ENCODE measurements at places on chromosomes 6 and 20. TPM values are rescaled to one million over a fixed set of nuclear protein-coding genes. Genes with fewer than 3 reads are reported as not detected.

COL9A3 gene
- total RNA-seq = 1.1 TPM

CLDN20 gene
- not detected for total RNA-seq

LY6G6D gene
- total RNA-seq = not detected

AGPAT4 gene
- 16.6 TPM for total RNA-seq

WFDC10B gene
- not detected for total RNA-seq

DNA sequence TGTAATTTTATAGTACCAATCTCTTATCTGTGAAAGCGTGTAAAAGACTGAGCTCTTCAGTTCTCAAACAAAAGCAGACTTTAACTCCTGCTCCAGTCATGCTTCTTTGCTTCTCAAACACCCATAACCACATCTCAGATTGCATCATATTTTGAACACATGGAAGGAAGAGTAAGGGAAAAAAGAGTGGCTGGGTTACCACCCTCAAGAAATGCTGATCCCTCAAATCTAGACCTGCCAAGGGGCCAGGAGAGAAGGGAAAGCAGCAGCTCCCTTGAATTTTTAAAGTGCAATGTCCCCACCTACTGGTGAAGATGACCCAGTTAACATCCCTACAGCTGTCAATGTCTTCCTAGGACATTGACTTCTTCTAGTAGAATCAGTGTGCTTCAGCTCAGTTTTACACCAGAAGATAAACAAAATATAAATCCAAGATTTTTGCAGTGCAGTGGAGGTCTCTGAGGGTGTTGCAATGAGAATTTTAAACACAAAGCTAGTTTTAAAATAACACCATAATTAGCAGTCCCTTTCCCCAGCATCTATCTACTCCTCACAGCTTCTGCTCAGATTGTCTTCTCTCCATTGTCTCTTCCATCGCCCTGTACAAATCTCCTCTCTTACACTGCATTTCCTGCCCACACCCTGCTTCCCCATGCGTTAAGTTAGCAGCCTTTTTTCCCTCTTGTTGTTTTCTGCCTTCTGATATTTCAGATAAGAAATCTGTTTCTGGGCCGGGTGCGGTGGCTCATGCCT is 22.6 kb upstream of the HLA-DQB2 start:
- no peak for DNase-seq
- H3K4me3 ChIP-seq = no peak overlapping the region
- H3K36me3 ChIP-seq = no peaks in the 10 kb centered on the region

GRCh38 chr6:25169553-25169952 is 109.6 kb upstream of the CARMIL1 start:
- no peak overlapping the region for H3K27ac ChIP-seq
- no peak overlapping the region for H3K4me3 ChIP-seq
- H3K4me1 ChIP-seq = peaks cover 29% of the 10 kb centered on the region

DNA sequence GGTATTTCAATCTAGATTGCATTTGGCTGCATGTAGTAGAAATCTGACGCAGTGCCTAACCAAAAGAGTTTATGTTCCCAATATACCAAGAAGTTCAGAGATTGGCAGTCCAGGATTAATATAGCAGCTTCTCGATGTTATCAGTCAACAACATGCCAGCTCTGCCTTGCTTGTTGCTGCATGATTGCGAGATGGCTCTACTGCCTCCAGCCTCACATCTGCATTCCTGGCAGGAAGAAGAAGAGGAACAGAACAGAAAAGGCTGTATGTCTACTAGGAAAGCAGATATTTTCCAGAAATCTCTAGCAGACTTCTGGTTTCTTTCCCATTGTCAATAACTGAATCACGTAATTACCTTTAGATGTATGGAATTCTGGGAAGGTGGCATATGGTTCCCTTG is 60.8 kb downstream of the SLC35D3 start:
- peaks cover 8% of the 10 kb centered on the region for H3K27me3 ChIP-seq
- H3K27ac ChIP-seq = no peak overlapping the region
- H3K36me3 ChIP-seq = no peaks in the 10 kb centered on the region
- DNase-seq = no peak

DNA sequence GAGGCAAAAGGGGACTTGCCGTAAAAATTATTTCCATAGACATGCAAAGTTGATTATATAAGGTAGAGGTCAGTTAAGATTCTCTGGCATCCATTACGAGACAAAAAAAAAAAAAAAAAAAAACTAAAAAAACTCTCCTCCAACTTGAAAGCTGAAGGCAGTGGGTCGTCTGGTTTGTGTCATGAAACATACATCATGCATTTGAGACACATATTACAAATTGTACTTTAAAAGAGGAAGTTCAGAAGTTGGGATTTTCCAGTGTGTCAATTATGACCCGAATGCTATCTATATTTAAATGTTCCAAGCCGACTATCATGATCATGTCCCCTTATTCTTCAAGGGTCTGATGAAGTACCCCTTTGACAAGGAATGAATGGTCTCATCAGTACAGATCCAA is 125.1 kb downstream of the ZNF217 start:
- H3K4me1 ChIP-seq = no peaks in the 10 kb centered on the region
- no peak overlapping the region for H3K4me3 ChIP-seq
- H3K36me3 ChIP-seq = no peaks in the 10 kb centered on the region
- no peaks in the 10 kb centered on the region for H3K27me3 ChIP-seq
- H3K27ac ChIP-seq = no peak overlapping the region
- no peak for DNase-seq

DNA sequence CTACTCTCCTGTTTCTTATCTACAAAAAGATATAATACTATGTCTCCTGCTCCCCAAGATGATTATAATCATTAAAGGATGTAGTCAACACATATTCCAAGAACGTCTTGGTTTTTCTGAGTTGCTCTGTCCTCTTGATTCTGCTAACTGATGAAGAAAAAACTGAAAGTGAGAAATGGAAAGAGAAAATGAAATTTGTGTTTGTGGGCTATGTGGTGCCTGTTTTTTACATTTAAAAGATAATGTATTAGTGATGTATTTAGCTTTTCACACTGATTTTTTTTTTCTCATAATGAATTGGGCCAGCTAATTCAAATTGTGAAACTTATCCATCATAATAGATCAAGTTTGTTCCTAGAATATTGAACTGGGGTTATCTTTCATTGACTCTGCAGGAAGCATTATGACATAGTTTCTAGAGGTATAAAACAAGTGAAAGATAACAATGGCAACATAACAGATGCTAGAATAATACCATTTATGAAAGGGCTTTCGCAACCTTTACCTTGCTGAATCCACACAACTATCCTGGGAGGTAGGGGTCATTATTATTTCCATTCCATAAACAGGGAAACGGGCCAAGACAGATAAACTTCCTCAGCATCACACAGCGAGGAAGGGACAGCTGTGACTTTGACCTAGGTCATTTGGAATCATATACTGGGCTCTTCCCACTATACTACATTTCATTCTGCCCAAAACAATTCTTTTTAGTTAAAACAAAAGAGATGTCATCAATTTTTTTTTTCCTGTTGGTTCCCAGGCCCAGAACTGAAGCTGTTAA is 336.7 kb downstream of the GJA1 start:
- H3K4me3 ChIP-seq = no peak overlapping the region
- no peaks in the 10 kb centered on the region for H3K27me3 ChIP-seq
- H3K27ac ChIP-seq = no peak overlapping the region
- H3K4me1 ChIP-seq = no peaks in the 10 kb centered on the region

DNA sequence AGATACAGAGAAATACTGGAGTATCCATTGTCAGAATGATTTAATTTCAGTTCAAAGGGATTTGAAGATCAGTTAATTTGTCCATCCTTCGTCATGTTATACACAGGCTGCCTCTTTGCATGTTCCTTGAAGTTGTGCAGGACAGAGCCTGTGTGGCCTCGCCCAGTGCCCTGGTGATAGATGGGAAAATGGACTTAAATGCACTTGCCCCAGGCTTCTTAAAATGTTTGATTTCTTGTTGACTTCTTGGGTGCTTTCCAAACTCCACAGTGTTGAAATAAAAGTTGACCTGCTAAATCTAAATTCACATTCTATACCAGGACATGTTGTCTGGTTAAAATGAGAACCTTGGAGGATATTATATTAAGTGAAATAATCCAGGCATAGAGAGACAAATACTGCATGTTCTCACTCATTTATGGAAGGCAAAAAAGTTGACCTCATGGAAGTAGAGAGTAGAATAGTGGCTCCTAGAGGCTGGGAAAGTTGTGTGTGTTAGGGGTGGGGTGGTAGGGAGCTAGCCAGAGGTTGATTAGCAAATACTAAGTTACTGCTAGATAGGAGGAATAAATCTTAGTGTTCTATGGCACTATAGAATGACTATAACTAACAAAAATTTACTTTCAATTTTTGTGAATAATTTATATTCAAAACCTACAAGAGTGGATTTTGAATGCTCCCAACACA is 25.3 kb downstream of the MARCKS start:
- no peaks in the 10 kb centered on the region for H3K36me3 ChIP-seq
- H3K27me3 ChIP-seq = no peaks in the 10 kb centered on the region

Data from upper lobe of right lung (tissue), 1 donor.